ENCODE measurements at places on chromosomes 13 and 19. TPM values are rescaled to one million over a fixed set of nuclear protein-coding genes. Genes with fewer than 3 reads are reported as not detected.
A peak's percentile ranks its signal among the peaks of the same experiment; 100 is the strongest.

DNA sequence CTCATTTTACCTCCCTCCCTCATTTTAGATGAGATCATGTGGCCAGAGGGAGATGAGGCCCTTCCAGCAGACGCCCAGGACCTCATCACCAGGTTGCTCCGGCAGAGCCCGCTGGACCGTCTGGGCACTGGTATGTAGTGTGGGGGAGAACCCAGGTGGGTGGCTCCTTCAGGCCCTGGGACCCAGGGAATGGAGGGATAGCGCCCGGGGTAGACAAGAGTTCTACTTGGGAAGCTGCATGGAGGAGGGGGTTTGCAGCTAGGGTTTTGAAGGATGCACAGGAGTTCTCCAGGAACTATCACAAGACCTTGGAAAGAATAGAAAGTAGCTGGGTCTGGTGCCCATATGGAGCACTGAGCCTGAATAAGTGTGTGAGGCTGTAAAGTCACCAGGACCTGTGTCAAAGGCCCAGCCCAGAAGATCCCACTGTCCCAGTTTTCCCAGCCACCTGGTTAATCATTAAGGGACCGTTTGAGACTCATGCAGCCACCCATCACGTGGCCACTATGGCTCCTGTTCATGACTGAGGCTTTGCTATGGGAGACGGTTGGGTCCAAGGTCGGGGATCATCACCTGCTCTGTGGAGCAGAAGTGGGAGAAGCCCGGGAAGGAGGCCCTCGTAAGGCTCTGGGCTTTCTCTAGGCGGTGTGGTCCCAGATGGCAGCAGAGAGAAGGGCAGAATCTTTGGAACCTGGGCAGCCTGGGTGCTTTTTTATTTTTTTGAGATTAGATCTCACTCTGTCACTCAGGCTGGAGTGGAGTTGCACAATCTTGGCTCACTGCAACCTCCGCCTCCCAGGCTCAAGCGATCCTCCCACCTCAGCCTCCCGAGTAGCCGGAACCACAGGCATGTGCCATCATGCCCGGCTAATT is 17.0 kb upstream of the PIK3R2 start:
- no peaks in the 10 kb centered on the region for H3K36me3 ChIP-seq
- H3K4me3 ChIP-seq = no peak overlapping the region
- H3K27me3 ChIP-seq = no peaks in the 10 kb centered on the region
- no peaks in the 10 kb centered on the region for H3K4me1 ChIP-seq
- no peak for DNase-seq
- peak overlapping the region; percentile 59 for H3K27ac ChIP-seq

- H3K4me3 ChIP-seq = no peak overlapping the region
- DNase-seq = no peak
- H3K36me3 ChIP-seq = no peaks in the 10 kb centered on the region
- no peaks in the 10 kb centered on the region for H3K27me3 ChIP-seq
These were observed 16.1 kb downstream of the ZNF536 start for GRCh38 chr19:30388327-30388726.

GRCh38 chr19:49201042-49201441 is 43.5 kb downstream of the TRPM4 start:
- no peaks in the 10 kb centered on the region for H3K36me3 ChIP-seq
- H3K27me3 ChIP-seq = no peaks in the 10 kb centered on the region
- no peak overlapping the region for H3K4me3 ChIP-seq
- no peak overlapping the region for H3K27ac ChIP-seq
- H3K4me1 ChIP-seq = no peaks in the 10 kb centered on the region

ZNF730 gene
- total RNA-seq = not detected

- H3K4me3 ChIP-seq = no peak overlapping the region
- DNase-seq = no peak
- no peaks in the 10 kb centered on the region for H3K27me3 ChIP-seq
- no peak overlapping the region for H3K27ac ChIP-seq
- H3K4me1 ChIP-seq = no peaks in the 10 kb centered on the region
These were observed 1137.1 kb downstream of the OLFM4 start for GRCh38 chr13:54165581-54166215.

DNA sequence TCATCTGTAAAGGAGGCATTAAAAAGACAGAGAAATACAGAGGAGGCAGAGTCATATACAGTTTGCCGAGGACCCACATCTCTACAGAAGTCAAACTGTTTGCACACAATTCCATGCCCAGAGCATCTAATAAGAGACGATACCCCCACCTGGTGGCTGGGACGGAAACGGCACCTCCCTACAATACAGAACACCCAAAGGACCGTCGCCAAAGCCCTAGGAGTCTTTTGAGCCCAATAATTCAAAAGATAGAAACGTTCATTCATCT is 703 bp upstream of the PLEKHG2 start:
- H3K4me1 ChIP-seq = peaks cover 47% of the 10 kb centered on the region
- peak overlapping the region; percentile 96 for H3K4me3 ChIP-seq
- H3K27ac ChIP-seq = peak overlapping the region; percentile 99
- peak; percentile 96 for DNase-seq
- no peaks in the 10 kb centered on the region for H3K36me3 ChIP-seq
- no peaks in the 10 kb centered on the region for H3K27me3 ChIP-seq

DNA sequence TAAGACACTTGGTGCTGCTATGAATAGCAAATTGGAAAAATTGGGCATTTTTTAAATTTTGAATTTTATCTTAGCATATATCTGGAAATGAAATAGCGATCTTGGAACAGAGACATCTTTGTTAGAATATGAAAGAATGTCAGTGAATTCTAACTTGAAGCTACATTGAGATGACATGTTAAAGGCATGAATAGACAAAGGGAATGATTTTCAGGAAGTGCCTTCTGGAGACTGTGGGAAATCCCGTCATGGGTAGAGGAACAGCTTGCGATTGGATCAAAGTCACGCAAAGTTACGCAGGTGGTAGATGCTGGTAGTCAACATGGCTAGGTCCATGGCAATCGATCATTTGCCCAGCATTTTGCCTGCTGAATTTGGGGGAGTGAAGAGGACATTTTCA is 43.5 kb downstream of the LRCH1 start:
- H3K27me3 ChIP-seq = no peaks in the 10 kb centered on the region
- no peaks in the 10 kb centered on the region for H3K36me3 ChIP-seq
- no peaks in the 10 kb centered on the region for H3K4me1 ChIP-seq
- no peak for DNase-seq

VN1R2 gene
- total RNA-seq = not detected

DNA sequence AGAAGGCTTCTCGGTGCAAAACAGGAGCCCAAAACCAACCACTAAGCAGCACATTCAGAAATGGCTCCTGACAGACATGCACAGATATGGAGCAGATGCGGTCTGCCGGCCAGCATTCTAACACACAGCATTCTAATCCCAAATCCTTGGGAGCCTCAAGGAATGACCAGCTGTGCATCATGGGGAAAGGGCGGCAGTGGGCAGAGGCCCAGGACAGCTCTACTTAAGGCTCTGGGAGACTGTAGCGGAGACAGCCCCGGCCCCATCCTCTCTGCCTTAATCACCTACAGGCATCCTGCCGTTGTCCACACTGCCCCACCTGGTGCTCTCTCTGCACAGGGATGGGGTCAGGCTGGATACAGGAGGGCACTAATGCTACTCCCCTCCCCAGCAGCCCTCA is 1016.0 kb downstream of the UQCRFS1 start:
- no peaks in the 10 kb centered on the region for H3K4me1 ChIP-seq
- H3K27me3 ChIP-seq = no peaks in the 10 kb centered on the region
- H3K36me3 ChIP-seq = no peaks in the 10 kb centered on the region
- no peak overlapping the region for H3K27ac ChIP-seq

DNA sequence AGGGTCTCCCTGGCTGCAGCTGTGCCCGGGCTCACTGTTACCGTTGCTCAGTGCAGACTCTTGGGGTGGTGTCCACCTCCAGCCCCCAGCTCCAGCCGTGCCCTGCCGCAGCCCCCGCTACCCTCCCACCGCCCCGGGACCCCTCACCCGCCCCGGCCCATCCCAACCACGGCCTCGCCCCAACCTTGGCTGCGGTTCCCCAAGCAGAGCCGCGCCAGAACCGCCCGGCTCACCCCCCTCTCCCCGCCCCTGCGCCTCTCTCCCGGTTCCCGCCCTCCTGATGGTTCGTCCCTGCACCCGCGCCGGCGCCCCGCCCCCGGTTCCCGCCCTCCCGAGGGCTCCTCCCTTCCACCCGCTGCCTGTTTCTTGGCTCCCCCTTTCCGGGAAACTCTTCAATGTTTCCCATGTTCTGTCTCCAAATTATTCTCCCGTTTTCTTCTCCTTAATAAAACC is 40.3 kb downstream of the ANKRD10 start:
- H3K27ac ChIP-seq = no peak overlapping the region
- peak overlapping the region; percentile 6 for H3K4me3 ChIP-seq
- no peaks in the 10 kb centered on the region for H3K36me3 ChIP-seq

- no peaks in the 10 kb centered on the region for H3K36me3 ChIP-seq
- no peak overlapping the region for H3K27ac ChIP-seq
- no peaks in the 10 kb centered on the region for H3K27me3 ChIP-seq
- H3K4me1 ChIP-seq = no peaks in the 10 kb centered on the region
These were observed 1.8 kb downstream of the ZNF175 start for GRCh38 chr19:51572908-51573307.

DNA sequence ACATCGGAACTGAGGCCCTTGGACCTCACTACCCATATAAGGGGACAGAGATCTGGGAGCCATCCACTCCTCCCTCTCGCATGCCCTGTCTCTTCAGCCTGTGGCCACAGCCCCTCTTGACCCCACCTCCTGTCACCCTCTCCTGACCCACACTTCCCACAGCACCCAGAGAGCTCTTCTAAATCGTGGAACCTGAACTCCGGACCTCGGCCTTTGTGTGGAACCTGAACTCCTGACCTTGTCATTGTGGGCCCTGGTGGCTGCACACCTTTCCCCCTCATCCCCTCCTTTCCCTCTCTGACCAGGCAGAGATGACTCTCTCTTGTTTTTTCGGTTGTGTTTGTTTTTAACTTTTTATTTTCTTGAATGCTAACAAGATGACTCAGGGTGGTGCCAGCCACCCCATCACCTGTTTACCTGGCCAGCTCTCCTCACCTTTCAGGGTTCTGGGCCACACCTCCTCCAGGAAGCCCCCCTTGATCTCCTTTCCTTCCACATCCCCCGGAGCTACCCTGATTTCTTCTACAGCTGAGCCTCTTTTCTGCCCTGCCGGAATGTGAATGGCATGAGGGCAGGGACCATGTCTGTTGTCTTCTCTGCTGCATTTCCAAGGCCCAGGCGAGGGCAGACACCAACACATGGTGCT is 5.1 kb downstream of the MRPL4 start:
- no peak overlapping the region for H3K27ac ChIP-seq
- peaks cover 5% of the 10 kb centered on the region for H3K4me1 ChIP-seq
- no peaks in the 10 kb centered on the region for H3K27me3 ChIP-seq
- no peaks in the 10 kb centered on the region for H3K36me3 ChIP-seq
- H3K4me3 ChIP-seq = no peak overlapping the region
- no peak for DNase-seq

- no peaks in the 10 kb centered on the region for H3K36me3 ChIP-seq
- H3K4me1 ChIP-seq = no peaks in the 10 kb centered on the region
- H3K27ac ChIP-seq = peak overlapping the region; percentile 93
- H3K27me3 ChIP-seq = no peaks in the 10 kb centered on the region
- peak overlapping the region; percentile 90 for H3K4me3 ChIP-seq
These were observed 854 bp downstream of the RNASEH2B start for GRCh38 chr13:50910485-50910805.

AP1M1 gene
- total RNA-seq = 52.7 TPM

GRCh38 chr19:30070968-30071632 is 129.1 kb downstream of the URI1 start:
- H3K4me1 ChIP-seq = no peaks in the 10 kb centered on the region
- no peak for DNase-seq
- no peak overlapping the region for H3K4me3 ChIP-seq
- no peaks in the 10 kb centered on the region for H3K36me3 ChIP-seq
- no peaks in the 10 kb centered on the region for H3K27me3 ChIP-seq
- H3K27ac ChIP-seq = no peak overlapping the region

GRCh38 chr19:13002166-13002898 is 7.1 kb downstream of the NFIX start:
- no peak for DNase-seq
- no peaks in the 10 kb centered on the region for H3K36me3 ChIP-seq
- peak overlapping the region; percentile 89 for H3K27ac ChIP-seq
- no peaks in the 10 kb centered on the region for H3K27me3 ChIP-seq

DNA sequence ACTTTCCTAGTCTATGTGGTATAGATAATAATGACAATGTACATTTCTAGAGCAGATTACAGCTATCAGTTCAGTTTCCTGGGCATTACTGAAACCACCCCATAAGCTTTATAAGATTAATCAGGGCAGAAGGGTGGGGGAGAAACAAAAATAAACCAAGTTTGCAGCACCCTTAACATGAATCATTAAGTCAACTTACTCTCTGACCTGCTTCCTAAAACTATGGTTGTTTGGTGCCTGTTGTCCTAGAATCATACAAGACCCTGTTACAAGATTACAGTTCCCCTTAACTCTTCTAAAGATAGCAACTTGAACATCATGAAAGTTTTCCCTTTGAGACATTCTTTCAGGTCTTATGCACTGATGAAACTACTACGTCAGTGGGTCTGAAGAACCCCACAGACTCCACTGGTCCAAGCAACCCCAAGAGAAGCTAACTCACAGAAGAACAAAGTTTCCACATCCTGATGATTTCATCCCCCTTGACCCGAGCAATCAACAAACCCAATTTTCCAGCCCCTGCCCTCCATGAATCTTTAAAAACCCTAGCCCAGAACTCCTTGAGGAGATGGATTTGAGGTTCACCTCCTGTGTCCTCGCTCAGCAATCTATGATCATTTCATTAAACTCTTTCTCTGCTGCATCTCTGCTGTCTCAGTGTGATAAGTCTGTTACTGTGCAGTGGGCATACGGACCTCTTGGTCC is 336.5 kb downstream of the FOXO1 start:
- H3K27me3 ChIP-seq = no peaks in the 10 kb centered on the region
- no peaks in the 10 kb centered on the region for H3K36me3 ChIP-seq
- H3K4me3 ChIP-seq = no peak overlapping the region
- H3K27ac ChIP-seq = no peak overlapping the region
- H3K4me1 ChIP-seq = no peaks in the 10 kb centered on the region

SYT3 gene
- total RNA-seq = not detected
